ENCODE measurements at places on chromosomes 6 and 20.

DNA sequence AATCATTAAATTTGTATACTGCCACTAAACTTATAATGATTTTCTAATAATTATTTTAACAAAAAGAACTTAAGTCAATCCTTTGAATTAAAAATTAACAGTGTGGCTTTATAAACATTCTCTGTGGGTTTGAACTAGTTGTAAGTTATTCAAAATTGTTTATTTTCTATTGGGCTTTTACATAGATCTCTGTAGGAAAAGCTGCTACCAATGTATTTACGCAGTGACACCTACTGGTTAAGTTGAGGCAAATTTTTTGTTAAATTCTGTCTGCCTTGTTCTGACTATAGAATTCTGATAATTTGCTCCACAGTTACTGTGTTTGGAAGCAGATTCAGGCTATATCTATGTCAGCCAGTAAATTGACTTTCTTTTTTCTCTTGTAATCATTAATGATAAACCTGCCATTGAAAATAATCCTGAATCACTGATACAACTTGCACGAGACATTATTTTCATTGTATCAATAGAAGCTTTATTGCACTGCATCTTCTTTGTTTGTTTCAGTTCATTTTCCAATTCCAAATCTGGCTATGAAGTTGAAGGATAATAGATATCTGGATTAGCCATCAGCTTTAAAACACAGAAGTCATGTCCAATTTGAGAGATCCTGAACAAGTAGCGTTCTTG is 66.0 kb upstream of the UTRN start:
- DNase-seq, result peak; percentile 58

DNA sequence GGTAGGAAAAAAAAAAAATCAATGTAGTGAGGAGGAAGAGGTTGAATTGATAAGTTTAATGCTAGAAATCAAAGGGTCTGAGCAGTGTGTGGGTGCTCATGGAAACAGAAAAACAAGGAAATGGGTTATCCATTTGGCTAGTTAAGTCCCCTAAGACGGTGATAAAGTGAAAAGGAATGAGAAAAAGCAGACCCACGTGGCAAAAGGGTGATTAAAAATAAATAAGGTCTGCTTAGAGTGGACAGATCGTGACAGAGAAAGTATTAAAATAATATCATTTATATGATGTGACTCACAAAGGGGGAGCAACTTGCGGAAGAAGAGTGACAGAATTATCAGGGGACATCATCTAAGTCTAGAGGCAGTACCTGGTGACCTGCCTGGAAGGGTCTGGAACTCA is 251.7 kb upstream of the THEMIS start:
- DNase-seq, result no peak

GRCh38 chr6:35919085-35919826 is 1.6 kb downstream of the SRPK1 start:
- peak; percentile 72 for DNase-seq

- DNase-seq, result no peak
Measured at GRCh38 chr20:46300281-46300680, 8.0 kb downstream of the CDH22 start.

GRCh38 chr6:155155787-155156447 is 107.9 kb upstream of the CLDN20 start:
- DNase-seq, result no peak

DNA sequence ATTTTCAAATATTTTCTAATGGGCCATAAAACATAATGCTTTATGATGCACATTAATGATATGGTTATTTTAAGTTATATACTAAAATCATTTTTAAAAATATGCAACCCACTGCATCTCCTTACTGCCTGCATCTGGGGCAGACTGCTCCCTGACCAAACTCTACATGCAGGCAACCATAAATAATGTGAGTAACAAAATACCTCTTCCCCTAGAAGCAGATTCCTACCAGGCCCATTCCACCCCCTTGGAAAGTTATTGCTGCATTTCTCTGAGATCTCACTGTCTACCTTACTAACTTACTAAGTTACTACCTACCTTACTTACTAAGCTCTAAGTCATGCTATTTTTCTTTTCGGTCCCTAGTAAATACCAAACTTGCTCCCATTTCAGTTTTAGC is 71.8 kb downstream of the ATG5 start:
- no peak for DNase-seq

GRCh38 chr6:11785415-11785773 is 6.8 kb upstream of the ADTRP start:
- DNase-seq, result no peak

- no peak for DNase-seq
Measured at GRCh38 chr6:33836806-33837469, 33.1 kb upstream of the MLN start.

GRCh38 chr20:23926944-23927872 is 47.7 kb upstream of the CST5 start:
- DNase-seq, result no peak

GRCh38 chr6:13300643-13301590 is 27.4 kb downstream of the TBC1D7 start:
- DNase-seq, result no peak

GRCh38 chr6:132060591-132060990 is 109.4 kb upstream of the CCN2 start:
- DNase-seq, result no peak

GRCh38 chr6:32329141-32329540 is 42.6 kb downstream of the TSBP1 start:
- no peak for DNase-seq

Data from erythroblast (primary cell).